HFFc6 (cell line): ENCODE measurements at places on chromosomes 7 and 10. TPM values are rescaled to one million over a fixed set of nuclear protein-coding genes. Genes with fewer than 3 reads are reported as not detected.

Gene TRIM50
- not detected in 3 replicates for total RNA-seq

Gene SLC13A4
- total RNA-seq, result 0.32 to 1.2 TPM (median 0.33 TPM) in 3 replicates

- DNase-seq, result no peak
Measured at GRCh38 chr10:6017781-6018354, 40.5 kb upstream of the IL15RA start.

GRCh38 chr10:119997429-119997828 is 104.9 kb downstream of the SEC23IP start:
- DNase-seq, result no peak
